CD4-positive, CD25-positive, alpha-beta regulatory T cell (primary cell): ENCODE measurements at places on chromosomes 11 and 22. TPM values are rescaled to one million over a fixed set of nuclear protein-coding genes. Genes with fewer than 3 reads are reported as not detected.

GRCh38 chr11:114846416-114846791 lies 168.1 kb downstream of the NXPE2 start:
- no peak for DNase-seq
- H3K4me1 ChIP-seq: no peaks in the 10 kb centered on the region
- H3K27me3 ChIP-seq: no peaks in the 10 kb centered on the region
- H3K27ac ChIP-seq: no peak overlapping the region
- H3K4me3 ChIP-seq: no peak overlapping the region
- no peaks in the 10 kb centered on the region for H3K36me3 ChIP-seq

GRCh38 chr22:35592418-35592967 lies 24.6 kb downstream of the MB start:
- no peak overlapping the region for H3K4me3 ChIP-seq
- H3K27ac ChIP-seq: no peak overlapping the region
- H3K4me1 ChIP-seq: no peaks in the 10 kb centered on the region

- no peaks in the 10 kb centered on the region for H3K36me3 ChIP-seq
- H3K27me3 ChIP-seq: no peaks in the 10 kb centered on the region
- H3K4me1 ChIP-seq: no peaks in the 10 kb centered on the region
- H3K4me3 ChIP-seq: no peak overlapping the region
These were observed 9.9 kb upstream of the IGLL5 start for GRCh38 chr22:22877523-22878210.

DNA sequence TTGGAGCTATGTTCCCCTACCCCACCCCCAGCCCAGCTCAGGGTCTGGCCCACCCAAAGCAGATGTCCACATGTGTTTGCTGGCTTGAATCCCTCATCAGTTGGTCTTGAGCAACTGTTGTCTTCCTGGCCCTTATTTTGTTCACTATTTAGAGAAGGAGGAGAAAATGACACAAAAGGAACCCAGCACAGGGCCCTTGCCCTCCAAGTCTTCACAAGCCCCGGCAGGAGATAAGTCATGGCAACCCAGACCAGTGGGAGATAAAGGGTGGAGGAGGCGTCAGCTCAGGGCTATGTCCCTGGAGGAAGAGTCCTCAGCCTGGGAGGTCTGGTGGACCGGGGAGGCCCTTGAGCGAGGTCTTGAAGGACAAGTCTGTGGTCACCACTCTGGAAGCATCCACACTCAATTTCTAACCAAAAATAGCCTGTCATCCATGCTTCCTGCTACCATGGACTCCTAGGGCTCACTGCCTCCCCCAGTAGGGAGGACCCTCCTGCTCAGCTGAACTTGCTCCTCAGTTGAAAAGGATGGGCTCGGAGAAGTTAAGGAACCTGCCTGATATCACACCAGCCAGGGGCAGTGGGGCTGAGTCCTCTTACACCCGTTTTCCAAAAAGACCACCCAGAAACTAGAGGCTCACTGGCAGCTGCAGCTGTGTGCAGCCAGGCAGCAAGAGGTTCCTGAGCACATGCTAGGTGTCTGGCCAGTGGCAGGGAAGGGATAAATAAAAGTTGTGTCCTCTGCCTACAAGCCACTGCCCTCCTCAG lies 1.8 kb upstream of the RAB3IL1 start:
- peaks cover 4% of the 10 kb centered on the region for H3K4me1 ChIP-seq
- H3K27me3 ChIP-seq: peaks cover 10% of the 10 kb centered on the region
- no peak overlapping the region for H3K27ac ChIP-seq
- H3K4me3 ChIP-seq: no peak overlapping the region
- no peak for DNase-seq

- no peaks in the 10 kb centered on the region for H3K27me3 ChIP-seq
- peaks cover 9% of the 10 kb centered on the region for H3K4me1 ChIP-seq
- H3K4me3 ChIP-seq: no peak overlapping the region
These were observed 200.2 kb upstream of the ARHGAP20 start for GRCh38 chr11:110912437-110912836.

- no peaks in the 10 kb centered on the region for H3K27me3 ChIP-seq
- no peak for DNase-seq
- H3K27ac ChIP-seq: no peak overlapping the region
- no peaks in the 10 kb centered on the region for H3K4me1 ChIP-seq
- no peak overlapping the region for H3K4me3 ChIP-seq
- H3K36me3 ChIP-seq: peaks cover 6% of the 10 kb centered on the region
These were observed 25.3 kb downstream of the RRP8 start for GRCh38 chr11:6578134-6578533.

- H3K27ac ChIP-seq: no peak overlapping the region
- DNase-seq: no peak
- H3K27me3 ChIP-seq: no peaks in the 10 kb centered on the region
- no peak overlapping the region for H3K4me3 ChIP-seq
- H3K4me1 ChIP-seq: no peaks in the 10 kb centered on the region
- H3K36me3 ChIP-seq: no peaks in the 10 kb centered on the region
These were observed 87.7 kb downstream of the MORC2 start for GRCh38 chr22:30880847-30881246.

DNA sequence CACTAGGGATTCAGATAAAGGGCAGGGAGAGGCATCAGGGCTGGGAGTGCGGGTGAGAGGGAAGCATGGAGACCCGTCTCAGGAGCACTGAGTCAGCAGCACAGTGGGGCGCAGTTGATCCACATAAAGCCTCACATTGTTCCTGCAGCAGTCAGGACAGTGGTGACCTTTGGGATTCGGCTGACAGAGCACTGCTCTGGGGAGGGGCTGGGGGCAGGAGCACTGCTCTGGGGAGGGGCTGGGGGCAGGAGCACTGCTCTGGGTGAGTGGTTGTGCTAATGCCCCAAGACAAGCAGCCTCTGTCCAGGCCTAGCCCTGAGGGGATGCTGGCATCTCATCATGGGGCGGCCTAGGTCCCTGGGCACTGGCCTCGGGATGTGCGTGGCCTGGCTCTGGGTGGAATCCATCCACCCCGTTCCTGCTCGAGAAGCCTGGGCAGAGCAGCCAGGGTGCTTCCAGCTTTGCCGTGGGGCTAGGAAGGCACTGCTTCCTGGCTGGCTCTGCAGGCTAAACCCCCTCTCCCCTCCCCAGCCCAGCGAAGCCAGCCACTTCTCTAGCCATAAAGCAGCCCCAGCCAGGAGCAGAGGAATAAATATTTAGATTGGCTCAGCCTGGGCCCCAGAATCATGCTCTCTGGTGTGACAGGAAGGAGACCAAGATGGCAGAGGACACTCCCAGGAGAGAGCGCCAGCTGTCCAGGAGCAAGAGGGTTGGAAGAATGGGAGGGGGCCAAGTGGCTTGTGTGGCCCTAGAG lies 7.3 kb downstream of the OAF start:
- DNase-seq: no peak
- no peak overlapping the region for H3K27ac ChIP-seq
- H3K27me3 ChIP-seq: no peaks in the 10 kb centered on the region
- H3K4me3 ChIP-seq: no peak overlapping the region
- H3K36me3 ChIP-seq: no peaks in the 10 kb centered on the region

DNA sequence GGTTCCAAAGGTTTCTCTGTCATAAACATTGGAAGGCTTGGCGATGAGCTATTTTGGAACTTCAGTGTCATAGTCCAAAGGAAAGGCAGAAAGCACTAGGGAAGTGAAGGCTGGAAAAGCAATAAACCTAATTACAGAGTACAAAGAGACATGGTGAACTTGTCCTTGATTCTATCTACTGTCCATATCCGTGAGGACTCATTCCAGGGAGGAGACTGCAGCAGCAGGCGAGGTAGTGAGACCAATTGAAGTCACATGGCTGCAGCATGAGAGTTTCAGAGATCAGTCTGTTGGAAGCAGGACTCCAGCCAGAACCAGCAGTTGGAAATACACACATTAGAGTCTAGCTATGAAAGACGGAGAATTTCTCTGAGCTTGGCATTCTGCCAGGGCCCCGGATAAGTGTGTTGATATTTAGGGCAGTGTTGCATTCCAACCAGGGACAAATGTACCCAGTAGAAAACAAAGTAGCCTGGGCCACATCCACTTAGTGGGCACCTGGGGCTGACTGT lies 54.1 kb upstream of the ARHGAP42 start:
- no peak overlapping the region for H3K27ac ChIP-seq
- H3K4me3 ChIP-seq: no peak overlapping the region
- no peaks in the 10 kb centered on the region for H3K36me3 ChIP-seq
- H3K4me1 ChIP-seq: no peaks in the 10 kb centered on the region
- DNase-seq: no peak

GRCh38 chr11:73151416-73151815 lies 9.3 kb upstream of the FCHSD2 start:
- no peak overlapping the region for H3K4me3 ChIP-seq
- no peak overlapping the region for H3K27ac ChIP-seq
- no peaks in the 10 kb centered on the region for H3K27me3 ChIP-seq

GRCh38 chr11:2148595-2148994 lies 9.4 kb upstream of the IGF2 start:
- H3K4me3 ChIP-seq: no peak overlapping the region
- peaks cover 2% of the 10 kb centered on the region for H3K27me3 ChIP-seq
- peaks cover 6% of the 10 kb centered on the region for H3K4me1 ChIP-seq
- DNase-seq: no peak

- DNase-seq: no peak
- no peak overlapping the region for H3K27ac ChIP-seq
- H3K27me3 ChIP-seq: peaks cover 5% of the 10 kb centered on the region
- peaks cover 17% of the 10 kb centered on the region for H3K4me1 ChIP-seq
These were observed 63.0 kb downstream of the PPFIBP2 start for GRCh38 chr11:7576726-7577290.

DNA sequence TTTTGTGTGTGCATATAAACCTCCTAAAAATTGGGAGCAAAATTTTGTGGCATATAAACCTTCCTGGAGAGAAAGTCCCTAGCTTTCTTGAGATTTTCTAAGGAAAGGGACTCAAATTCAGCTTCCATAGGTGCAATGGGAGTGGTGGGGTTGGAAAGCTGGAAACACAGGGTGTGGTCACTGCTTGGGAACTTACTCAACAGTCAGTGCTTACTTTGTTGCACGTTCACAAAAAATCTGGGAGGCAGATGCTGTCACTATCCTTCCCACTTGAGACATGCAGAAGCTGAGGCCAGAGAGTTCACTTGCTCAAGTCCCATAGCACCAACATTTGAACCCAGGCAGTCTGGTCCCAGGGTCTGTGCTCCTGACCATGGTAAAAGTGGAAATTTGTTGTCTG lies 3.9 kb upstream of the CATSPERZ start:
- peaks cover 39% of the 10 kb centered on the region for H3K4me1 ChIP-seq
- H3K27me3 ChIP-seq: peaks cover 27% of the 10 kb centered on the region
- no peak overlapping the region for H3K27ac ChIP-seq
- no peak overlapping the region for H3K4me3 ChIP-seq
- no peaks in the 10 kb centered on the region for H3K36me3 ChIP-seq

DNA sequence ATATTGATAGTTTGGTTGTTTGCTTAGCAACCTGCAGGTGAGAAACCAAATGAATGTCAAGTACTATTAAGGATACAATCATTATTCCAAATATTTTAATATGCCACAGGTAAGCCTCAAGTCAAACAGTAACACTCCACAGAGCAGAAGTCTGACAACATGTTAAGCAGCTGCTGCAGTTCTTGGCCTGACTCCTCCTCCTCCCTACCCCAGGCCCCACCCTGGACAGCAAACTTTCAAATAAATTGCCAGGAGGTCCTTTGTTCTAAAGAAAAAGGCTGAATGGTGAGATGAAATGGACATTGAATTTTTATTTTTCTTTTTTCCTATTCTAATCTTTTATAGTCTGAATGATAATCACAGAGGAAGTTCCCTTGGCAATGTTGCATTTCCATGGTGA lies 260.0 kb upstream of the POU2AF2 start:
- no peaks in the 10 kb centered on the region for H3K27me3 ChIP-seq
- DNase-seq: no peak
- H3K4me1 ChIP-seq: no peaks in the 10 kb centered on the region

DNA sequence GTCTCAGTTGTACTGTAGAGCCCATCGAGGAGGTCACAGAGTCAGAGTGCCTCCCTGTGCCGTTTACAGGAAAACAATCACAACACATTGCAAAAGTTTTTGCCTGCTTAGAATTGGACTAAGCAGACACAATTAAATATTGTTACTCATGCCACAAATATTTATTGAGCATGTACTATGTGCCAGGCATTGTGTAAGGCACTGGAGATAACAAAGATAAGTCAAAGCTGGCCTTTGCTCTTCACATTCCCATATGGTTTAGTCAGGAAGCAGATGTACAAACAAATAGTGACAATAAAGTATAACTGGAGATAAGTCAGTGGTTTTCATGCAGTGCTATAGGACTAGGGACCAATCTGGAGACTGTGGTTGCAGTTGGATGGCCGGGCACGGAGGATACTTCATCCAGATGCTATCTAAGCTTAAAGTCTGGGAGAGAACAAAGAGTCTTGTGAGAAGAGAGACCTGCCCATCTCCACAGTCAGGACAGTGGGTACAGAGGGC lies 550.7 kb downstream of the INSC start:
- no peak for DNase-seq
- H3K27me3 ChIP-seq: no peaks in the 10 kb centered on the region

- no peaks in the 10 kb centered on the region for H3K4me1 ChIP-seq
- H3K36me3 ChIP-seq: no peaks in the 10 kb centered on the region
- DNase-seq: no peak
- H3K4me3 ChIP-seq: no peak overlapping the region
These were observed 540.1 kb upstream of the TENM4 start for GRCh38 chr11:79980916-79981315.

DNA sequence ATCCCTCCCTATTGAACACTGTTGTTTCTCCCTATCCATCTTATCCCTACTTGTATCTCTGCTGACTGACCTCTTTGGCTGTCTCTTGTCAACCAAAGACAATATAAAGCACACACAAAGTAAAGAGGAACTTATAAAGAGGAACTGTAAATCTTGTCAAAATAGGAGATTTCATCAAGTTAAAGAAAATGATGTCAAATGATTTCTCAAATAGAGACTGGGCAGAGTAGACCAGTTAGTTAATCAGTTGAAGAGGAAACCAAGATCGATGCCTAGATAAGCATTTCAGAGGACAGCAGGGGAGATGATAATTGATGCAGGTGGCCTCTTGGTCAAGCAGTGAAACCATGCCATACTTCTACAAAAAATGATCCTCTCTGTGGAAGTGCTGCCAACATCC lies 22.7 kb downstream of the KCNQ1OT1 start:
- no peaks in the 10 kb centered on the region for H3K27me3 ChIP-seq
- H3K27ac ChIP-seq: no peak overlapping the region
- no peak overlapping the region for H3K4me3 ChIP-seq
- H3K4me1 ChIP-seq: no peaks in the 10 kb centered on the region
- no peak for DNase-seq
- H3K36me3 ChIP-seq: peaks cover 2% of the 10 kb centered on the region

LRRC32 gene
- total RNA-seq: 71.4 TPM

SNX19 gene
- 63.5 TPM for total RNA-seq

JAML gene
- total RNA-seq: 71.5 TPM

RGL4 gene
- 22.1 TPM for total RNA-seq

HEPHL1 gene
- total RNA-seq: not detected

LRRC74B gene
- 0.10 TPM for total RNA-seq

MPEG1 gene
- total RNA-seq: 0.07 TPM

HEPN1 gene
- total RNA-seq: not detected

SCT gene
- not detected for total RNA-seq
